ENCODE measurements at places on chromosomes 3 and 15.

- DNase-seq: no peak
Measured at GRCh38 chr3:172444821-172445220, 3.4 kb downstream of the GHSR start.

DNA sequence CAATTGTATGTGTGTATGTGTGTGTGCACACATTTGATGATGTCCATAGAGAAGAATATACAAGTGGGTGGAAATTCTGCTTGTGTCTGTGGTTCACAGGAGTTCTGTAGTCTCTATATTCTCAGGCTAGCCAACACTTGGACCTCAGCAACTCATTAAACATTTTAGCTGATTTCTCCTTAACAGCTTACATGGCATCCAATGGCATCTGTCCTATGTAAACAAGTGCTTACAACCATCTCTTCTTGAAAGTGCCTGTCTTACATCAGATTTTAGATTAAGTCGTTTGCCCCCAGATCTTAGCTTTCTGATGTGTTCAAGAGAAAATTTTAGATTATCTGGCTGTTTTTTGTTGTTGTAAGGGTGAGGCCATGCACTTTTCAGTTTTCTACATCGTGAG is 29.0 kb downstream of the ZNF662 start:
- DNase-seq: no peak

GRCh38 chr3:123379041-123379830 is 69.7 kb downstream of the ADCY5 start:
- no peak for DNase-seq

GRCh38 chr15:98909968-98910885 is 97.4 kb downstream of the PGPEP1L start:
- no peak for DNase-seq

DNA sequence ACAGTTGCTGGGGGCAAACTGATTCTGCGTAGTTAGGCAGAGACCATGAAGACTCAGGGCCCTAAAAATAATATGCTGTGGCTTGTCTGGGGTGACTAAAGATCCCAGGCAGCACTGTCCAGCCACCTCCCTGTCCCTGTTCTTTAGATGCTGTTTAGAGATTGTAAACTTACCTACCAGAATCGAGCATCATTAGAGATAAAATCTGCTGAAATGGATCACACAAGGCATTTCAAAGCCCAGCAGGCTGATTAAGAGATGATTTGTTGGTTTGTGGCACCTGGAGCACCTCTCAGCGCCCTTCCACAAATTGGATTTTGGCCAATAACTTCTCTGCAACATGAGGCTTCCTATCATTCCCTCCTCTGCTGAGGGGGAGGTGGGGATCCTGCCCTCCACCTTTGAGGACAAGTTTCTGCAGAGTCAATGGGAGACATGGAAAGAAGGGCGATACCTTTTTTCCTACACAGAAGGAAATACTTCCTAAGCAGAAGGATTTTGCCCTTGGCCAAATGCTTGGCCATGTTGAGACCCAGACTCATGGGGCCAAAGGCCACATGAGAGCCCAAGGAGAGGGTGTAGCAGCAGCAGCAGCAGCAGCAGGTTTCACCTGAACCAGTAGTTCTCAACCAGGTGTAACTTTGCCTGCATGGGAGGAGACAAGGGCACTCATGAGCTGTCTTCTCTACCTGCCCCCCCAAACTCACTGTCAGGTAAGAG is 37.5 kb downstream of the SEMA5B start:
- no peak for DNase-seq

- DNase-seq: no peak
Measured at GRCh38 chr15:51328926-51329325, 9.5 kb downstream of the CYP19A1 start.

GRCh38 chr3:108292905-108293328 is 3.4 kb upstream of the HHLA2 start:
- peak; percentile 69 for DNase-seq

DNA sequence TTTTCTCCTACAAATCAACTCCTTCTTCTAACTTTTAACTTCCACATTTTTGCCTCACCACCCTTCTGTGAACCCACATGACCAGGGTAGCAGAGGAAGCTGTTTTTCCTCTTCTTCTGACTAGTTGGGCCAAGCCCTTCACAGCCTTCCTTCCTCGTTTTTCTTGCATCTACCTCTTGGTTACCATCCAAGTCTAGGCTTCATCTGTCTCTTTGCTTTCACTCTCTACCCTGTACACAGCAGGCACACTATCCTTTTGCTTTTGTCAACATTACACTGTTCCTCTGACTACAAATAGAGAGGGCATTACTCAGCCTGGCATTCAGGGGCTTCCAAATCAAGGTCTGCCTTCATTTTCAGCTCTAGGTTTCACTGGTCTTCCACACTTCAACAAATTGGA is 22.0 kb downstream of the SLC9A9 start:
- no peak for DNase-seq

- DNase-seq: no peak
Measured at GRCh38 chr15:95235033-95235432, 1003.7 kb downstream of the MCTP2 start.

- no peak for DNase-seq
Measured at GRCh38 chr3:24145481-24145880, 200.4 kb downstream of the NR1D2 start.

- DNase-seq: no peak
Measured at GRCh38 chr15:32859251-32859650, 141.4 kb downstream of the GREM1 start.

- no peak for DNase-seq
Measured at GRCh38 chr3:86982883-86983282, 8.1 kb downstream of the VGLL3 start.

GRCh38 chr3:124144035-124144814 is 152.3 kb upstream of the ROPN1 start:
- DNase-seq: no peak

GRCh38 chr3:49803465-49804140 is 542 bp downstream of the INKA1 start:
- DNase-seq: no peak

DNA sequence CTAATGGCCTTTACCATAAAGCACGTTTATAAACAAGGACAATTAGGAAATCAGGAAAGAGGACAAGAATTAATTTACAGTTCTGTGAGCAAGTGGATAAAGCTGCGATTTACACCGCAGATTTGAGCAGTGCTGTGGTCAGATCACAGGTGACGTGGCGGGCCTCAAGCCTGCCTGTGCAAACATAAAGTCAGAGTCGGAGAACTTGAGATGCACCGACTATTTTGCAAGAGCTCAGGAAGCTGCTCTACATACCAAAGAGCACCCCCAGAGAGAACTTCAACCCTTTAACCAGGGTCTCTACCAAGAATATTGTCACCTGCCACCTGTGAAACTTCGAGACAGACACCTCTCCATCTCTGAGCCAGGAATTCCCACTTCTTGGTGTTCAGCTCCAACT is 35.7 kb downstream of the MECOM start:
- no peak for DNase-seq

DNA sequence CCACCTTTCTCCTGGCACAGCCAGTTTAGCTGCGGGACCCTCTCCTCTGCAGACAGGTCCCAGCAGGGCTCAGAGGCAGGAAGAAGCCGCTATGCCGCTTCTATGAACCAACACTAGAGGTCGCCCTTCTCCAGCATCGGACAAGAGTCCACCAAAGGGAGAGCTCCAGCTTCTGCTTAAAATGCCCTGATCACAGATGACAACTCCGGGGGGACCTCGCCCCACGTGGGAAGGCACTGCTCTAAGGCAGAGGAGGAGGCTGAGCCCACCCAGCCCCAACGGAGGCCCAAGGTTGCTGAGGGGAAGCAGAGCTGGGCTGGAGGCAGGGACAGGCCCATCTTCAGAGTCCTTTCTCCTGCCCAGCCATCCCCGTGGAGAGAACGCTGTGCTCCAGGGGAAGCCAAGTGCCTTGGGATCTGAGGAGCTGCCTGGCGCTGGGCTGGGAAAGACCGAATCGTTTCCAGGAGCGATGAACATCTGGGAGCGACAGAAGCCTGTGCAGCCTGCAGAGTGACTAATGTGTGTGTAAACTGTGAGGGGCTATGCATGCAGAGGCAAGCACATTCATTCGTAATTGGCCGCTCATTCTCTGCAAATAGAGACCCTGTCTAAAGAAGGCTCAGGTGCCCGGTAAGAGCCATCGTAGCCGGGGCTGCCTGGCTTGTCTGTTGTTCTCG is 43.5 kb upstream of the BDH1 start:
- peak; percentile 23 for DNase-seq

DNA sequence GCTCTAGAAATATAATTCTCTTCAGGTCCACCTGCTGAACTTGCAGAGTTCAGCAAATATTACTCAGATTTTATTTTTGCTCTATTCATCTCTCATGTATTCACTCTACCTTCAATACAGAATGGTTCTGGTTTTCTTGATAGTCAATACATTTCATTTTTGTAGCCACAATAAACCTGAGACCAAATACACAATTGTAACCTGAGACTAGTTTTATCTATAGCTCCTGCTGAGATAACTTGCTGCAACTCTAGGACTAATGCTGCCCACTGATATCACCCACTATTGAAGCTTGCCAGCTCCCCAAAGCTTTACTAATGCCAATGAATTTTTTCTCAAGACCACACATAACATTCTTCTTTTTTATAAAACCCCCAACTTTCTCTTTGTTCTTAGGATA is 229.3 kb downstream of the NSUN3 start:
- DNase-seq: no peak

DNA sequence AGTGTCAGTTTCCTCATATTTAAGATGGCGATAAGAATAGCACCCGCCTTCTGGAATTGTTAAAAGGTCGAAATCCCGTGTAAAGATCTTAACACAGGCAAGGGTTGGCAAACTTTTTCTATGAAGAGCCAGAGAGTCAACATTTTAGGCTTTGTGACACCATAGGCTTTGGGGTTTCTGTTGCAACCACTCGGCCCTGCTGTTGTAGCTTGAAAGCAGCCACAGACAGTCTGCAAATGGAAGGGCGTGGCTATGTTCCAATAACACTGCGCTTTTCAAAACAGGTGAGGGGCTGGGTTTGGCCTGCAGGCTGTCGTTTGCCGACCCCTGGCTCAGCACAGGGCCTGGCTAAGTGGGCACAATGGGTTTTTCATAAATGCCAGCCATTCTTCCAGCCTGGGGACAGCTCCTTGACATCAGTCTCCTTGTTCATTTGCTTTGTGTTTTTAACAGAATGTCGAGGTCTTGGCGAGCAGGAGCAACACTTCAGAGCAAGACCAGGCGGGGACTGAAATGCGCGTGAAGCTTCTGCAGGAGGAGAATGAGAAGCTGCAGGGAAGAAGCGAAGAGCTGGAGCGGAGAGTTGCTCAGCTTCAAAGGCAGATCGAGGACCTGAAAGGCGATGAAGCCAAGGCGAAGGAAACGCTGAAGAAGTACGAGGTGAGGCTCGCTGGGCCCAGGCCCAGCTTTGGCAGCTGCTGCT is 75.2 kb upstream of the MYZAP start:
- DNase-seq: no peak

DNA sequence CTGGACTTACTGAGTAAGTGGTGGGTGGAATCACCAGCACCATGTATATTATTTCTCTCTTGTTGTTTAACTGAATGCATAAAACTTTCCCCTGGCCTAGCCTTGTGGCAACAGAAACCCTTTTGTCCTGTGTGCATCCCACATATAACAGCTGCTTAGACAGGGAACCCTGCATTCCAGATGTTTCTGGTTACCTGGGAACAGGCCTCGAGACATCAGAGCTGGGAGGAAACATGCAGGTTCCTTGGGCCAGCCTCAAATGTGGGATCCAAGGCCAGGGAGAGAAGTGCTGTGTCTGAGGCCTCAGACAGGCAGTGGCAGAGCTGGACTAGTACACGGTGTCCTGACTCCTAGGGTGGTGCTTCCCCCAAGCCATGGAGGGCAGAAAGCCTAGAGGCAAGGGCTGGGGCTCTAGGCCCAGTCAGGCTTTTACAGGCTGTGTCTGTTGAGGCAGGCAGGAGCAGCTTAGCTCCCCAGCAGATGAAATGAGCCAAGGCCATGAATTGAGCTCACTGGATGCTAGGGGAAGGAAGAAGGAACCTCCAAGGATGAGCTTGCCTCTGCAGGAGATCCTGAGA is 57.7 kb downstream of the ITGA11 start:
- no peak for DNase-seq

DNA sequence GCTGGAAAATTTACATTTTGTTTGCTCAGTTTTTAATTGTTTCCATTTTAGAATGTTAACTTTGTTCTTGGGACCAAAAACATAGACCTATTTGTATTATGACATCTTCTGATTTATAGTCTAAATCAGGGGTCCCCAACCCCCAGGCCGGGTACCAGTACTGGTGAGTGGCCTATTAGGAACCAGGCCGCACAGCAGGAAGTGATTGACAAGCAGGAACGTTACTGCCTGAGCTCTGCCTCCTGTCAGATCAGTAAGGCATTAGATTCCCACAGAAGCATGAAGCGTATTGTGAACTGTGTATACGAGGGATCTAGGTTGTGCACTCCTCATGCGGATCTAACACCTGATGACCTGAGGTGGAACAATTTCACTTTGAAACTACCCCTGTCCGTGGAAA is 51.9 kb downstream of the GHSR start:
- DNase-seq: no peak

DNA sequence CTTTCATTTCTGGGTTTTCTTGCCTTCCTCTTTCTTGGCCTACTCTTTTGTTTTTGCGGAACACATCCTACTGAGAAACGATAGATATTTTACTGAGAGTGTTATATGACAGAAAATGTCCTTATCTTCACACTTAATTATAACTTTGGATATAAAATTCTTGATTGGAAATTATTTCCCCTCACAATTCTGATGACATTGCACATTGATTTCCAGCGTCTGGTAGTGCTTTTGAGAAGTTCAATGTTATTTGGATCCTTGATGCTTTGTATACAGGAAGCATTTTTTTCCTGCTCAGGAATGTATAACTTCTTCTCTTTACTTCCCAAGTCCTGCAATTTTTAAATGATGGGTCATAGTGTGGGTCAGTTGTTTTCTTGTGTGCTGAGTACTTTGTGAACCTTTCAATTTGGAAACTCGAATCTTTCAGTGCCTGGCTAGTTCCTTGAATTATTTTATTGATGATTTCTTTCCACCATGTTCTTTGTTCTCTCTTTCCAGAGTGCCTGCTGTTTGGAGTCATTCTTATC is 183.9 kb downstream of the PDCD6IP start:
- DNase-seq: no peak

DNA sequence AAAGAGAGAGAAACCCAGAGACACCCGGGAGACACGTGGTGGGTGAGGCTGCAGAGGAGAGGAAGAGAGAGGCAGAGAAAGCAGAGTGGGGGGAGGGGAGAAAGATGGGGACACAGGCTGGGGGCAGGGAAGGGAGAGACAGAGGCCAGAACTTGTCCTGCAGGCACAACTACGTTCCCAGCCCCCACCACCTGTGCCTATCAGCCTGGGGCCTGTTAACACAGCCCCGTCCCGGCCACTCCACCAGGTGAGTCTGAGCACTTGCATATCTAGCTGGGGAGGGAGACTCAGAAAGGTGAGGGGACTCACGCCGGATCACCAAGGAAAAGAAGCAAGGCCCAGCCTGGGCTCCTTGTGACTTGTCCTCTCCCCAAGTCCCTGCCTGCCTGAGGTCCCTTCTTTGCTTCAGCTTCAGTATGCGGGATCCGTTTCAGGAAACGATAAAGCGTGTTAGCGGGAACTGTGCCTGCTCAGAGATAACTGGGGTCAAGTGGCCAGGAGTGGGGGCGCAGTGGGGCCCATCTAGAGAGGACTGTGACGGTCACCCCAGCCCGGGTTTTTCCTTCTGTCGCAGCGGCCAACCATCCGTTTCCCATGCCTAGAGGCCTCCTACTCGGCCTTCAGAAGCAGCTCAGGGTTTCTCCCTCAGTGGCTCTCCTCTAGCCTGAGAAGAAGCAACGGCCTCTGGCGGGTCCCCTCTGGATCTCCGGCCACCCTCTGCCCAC is 10.3 kb downstream of the LINGO1 start:
- DNase-seq: no peak

- no peak for DNase-seq
Measured at GRCh38 chr3:161890147-161890625, 393.6 kb downstream of the OTOL1 start.

GRCh38 chr3:182936239-182936917 is 44.0 kb downstream of the DCUN1D1 start:
- no peak for DNase-seq
